Stimulated activated CD4-positive, alpha-beta T cell treated with anti-CD3 and anti-CD28 coated beads, Interleukin-1b, Interleukin-23, amount 100 ng/mL, for 48 hours (primary cell): ENCODE measurements at places on chromosomes 13 and 19.

GRCh38 chr13:109408591-109409382 lies 377.6 kb downstream of the IRS2 start:
- no peak for DNase-seq

GRCh38 chr19:45363861-45364459 lies 6.4 kb downstream of the ERCC2 start:
- DNase-seq, result no peak

DNA sequence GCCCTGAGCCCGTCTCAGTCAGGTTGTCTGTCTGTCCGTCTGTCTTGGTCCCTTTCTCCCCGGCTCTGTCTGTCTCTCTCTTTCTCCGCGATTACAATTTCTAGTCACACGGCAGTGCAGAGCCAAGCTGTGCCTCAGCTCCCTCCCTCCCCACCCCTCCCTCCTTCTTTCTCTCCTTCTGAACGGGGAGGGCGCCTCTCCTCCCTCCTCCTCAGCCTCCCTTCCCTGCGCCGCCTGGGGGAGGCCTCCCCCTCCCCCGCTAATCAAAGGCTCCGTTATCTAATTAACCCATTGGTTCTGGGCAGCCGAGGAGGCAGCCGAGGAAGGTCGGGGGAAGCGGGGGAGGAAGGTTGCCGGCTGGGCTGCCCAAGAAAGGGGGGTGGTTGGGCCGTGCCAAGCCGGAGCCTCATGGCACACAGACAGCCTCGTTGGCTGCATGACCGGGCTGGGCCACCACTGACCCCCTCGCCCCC lies 16.5 kb downstream of the LRRC4B start:
- no peak for DNase-seq

- no peak for DNase-seq
Observed at GRCh38 chr13:63209330-63210017, 1793.8 kb upstream of the PCDH20 start.

DNA sequence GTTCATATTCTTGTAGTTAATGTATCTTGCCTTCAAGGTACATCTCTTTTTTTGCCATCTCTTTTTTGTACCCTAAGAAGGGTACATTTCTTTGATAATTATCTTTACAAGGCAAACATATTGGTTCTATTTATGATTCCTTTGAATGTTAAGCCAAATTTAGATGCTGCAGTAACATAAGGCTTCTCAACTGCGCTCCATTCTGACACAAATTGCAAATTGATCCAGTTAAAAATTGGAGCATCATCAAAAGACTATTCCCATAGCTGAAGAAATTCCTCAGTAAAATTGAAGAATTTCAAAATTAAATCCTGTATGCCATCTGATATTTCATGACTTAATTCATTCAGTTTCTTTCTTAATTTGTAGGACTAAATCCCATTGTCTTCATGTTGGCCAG lies 2.7 kb upstream of the ZNF780A start:
- no peak for DNase-seq

GRCh38 chr13:83121896-83122295 lies 760.4 kb downstream of the SLITRK1 start:
- no peak for DNase-seq

DNA sequence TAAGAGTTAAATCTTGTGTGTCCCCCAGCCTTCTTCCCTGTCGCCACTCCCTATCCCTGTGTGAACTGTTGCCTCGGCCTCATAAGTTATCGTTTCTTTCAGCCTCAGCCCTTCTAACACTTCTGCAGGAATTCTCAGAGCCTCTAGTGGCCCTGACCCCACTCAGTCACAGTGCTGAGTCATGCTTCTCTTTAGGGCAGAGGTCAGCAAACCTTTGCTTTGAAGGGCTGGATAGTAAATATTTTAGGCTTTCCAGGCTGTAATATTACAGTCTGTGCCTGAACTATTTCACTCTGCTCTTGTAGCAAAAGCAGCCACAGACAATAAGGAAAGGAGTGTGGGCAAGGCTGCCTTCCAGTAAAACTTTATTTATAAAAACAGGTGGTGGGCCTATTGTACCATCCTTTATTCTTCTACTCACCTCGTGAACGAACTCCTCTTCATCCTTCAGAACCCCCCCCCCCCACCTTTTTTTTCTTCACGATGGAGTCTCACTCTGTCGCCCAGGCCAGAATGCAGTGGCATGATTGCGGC lies 22.1 kb downstream of the MYO9B start:
- DNase-seq, result no peak

DNA sequence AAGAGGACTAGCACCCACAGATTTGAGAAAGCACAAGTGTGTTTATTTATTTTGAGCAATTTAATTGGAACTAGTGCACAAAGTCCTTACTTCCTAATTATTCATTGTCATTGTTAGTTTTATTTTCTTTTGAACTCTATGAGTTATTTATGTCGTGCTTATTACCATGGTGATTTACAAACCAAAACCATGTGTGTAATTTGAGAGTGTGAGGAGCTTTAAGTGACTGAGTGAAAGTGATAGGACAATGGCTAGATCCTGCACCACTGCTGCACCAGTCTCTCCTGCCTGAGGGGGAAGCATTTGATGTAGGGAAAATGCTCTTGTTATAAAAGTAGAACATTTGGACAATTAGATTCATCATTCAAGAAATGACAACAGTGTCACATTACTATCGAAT lies 172.3 kb upstream of the KLF12 start:
- DNase-seq, result no peak

DNA sequence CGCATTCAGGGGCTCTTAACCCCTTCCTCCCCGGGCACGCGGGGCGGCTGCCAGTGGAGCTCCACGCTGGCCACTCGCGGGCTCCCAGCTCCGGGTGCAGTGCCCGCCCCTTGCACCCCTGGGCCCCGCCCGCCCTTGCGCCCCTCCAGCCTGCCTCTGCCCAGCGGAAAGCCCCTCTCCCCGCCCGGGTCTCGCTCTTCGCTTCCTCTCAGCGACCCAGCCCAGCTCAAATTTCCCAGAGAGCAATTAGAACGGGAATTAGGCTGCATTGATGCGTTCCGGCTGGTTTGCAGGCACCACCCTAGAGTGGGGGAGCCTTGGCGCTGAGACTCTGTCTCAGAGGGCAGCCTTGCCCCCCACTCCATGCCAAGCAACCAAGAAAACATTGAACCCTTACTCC lies 1.8 kb upstream of the GSX1 start:
- no peak for DNase-seq

DNA sequence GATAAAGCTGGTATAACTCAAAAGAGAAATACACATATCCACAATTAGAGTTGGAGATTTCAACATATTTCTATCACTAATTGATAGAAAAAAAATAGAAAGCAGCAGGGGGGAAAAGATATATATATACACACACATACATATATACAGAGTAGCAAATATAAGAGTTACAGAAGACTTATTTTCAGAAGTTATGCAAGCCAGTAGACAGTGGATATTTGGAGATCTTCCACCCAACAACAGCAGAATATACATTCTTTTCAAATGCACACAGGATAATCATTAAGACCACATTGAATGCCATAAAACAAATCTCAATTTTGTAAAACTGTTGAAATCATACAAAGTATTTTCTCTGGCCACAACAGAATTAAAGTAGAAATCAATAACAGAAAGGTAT lies 192.8 kb downstream of the LACC1 start:
- no peak for DNase-seq

DNA sequence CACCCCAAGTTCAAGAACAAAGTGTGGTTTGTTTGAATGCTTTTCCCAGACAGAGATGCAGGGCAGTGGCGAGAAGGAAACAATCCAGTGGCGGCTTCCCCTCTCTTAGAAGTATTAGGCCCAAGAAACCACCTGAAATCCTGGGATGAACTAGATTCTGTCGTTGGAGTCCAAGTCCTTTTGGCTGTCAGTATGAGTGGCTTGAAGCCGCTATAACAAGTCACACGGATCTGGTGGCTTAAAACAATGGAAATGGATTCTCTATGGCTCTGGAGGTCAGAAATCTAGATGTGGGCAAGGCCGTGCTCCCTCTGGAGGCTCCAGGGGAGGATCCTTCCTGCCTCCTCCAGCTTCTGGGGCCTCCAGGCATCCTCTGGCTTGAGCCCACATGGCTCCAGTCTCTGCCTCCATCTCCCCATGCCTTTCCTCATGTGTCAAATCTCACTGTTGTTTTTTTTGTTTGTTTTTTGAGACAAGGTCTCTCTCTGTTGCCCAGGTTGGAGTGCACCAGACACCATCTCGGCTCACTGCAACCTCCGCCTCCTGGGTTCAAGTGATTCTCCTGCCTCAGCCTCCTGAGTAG lies 97.7 kb downstream of the GNG7 start:
- DNase-seq, result no peak

GRCh38 chr13:77833331-77833863 lies 85.2 kb downstream of the EDNRB start:
- no peak for DNase-seq
